ENCODE measurements at places on chromosomes 3 and 15. TPM values are rescaled to one million over a fixed set of nuclear protein-coding genes. Genes with fewer than 3 reads are reported as not detected.

DNA sequence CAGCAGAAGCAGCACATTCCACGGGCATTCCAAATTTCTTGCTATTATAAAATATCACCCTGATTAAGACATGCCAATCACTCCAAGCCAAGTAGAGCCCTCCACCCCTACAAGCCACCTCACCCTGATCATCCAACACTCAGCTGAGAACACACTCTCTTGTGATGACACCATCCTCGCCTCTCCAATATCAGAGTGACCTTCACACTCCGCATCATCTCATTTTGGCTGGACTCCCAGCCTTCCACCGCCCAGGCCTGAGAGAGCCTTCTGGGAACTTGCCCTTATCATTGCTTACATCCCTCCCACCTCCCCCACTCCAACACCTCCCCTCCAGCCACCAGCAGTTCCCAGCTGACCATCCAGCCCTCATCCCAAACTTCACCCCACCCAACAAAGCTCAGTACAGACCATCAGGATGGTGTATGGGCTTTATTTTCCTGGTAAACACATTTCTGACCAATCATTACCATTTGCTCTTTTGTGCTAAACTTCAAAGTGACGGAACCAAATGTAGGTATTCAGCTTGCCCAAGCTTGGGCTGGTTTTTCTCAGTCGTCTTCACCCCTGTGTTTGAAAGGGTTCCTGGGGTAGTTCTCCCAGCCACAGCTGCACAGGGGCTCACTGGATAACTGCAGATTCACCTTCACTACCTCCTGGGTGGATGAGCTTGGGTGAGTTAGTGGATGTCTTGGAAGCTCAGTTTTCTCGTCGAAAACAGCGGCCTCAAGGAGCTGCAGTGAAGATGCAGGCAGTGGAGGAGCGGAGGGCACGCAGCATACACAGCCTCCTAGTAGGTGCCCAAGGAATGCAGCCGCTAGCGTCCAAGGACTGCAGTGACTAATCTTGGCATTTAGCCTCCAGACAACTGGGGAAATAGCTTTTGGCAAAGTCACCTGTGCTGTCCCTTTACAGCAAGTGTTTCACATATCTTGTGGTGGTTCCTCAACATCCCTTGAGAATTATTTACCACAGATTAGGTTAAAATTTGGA is 115.1 kb downstream of the LIPC start:
- peak; percentile 61 for DNase-seq

The EIF3J gene
- total RNA-seq = 82.9 TPM

GRCh38 chr15:39411102-39411989 is 169.5 kb upstream of the THBS1 start:
- no peak for DNase-seq

DNA sequence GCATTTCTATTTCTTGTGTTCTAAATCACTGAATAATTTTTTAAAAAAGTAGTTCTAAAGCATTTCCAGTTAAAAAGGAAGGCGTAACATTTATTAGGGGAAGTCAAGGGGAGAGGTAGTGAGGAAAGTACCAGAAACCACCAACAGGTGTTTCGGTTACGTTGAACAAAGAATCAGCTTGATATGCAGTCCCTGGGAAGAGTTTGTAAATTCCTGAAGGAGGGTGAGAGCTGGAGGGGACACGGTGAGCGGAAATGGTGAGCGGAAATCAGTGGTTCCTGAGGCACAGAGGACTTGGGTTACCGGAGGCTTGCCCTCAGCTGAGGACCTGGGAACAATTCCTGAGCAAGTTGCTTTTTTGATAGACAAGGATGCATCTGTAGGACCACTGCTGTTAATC is 17.8 kb downstream of the MAP2K1 start:
- no peak for DNase-seq

GRCh38 chr3:185631508-185632206 is 45.6 kb downstream of the SENP2 start:
- DNase-seq = no peak

DNA sequence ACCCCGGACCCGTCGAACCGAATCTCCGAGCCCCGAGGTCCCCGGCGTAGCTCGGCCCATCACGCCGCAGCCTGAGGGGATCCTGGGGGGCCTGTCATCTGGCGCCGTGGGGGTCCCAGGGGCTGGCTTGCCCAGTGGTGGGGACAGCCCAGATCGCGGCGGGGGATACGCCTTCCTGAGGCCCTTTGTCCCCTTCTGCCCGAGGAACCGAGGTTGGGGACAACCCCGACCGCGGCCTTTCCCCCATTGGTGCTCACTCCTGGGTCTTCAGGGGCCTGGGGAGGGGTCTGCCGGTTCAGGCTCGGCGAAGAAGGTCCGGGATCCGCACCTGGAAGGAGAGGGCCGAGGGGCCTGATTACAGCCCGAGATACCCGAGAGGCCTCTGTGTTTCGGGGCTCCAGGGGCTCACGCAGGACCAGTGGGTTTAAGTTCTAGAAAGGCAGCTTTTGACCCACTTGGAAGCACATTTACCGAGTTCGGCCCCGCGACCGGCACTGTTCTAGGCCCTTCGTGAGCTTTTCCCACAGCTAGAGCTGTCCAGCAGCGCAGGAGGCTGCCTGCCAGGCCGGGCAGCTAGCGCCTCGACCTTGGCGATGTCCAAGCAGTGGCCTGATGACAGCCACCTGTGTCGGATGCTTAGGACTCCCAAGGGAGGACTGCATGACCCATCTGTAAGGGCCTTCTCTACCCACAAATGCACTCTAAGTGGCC is 504 bp downstream of the ABHD2 start:
- no peak for DNase-seq

DNA sequence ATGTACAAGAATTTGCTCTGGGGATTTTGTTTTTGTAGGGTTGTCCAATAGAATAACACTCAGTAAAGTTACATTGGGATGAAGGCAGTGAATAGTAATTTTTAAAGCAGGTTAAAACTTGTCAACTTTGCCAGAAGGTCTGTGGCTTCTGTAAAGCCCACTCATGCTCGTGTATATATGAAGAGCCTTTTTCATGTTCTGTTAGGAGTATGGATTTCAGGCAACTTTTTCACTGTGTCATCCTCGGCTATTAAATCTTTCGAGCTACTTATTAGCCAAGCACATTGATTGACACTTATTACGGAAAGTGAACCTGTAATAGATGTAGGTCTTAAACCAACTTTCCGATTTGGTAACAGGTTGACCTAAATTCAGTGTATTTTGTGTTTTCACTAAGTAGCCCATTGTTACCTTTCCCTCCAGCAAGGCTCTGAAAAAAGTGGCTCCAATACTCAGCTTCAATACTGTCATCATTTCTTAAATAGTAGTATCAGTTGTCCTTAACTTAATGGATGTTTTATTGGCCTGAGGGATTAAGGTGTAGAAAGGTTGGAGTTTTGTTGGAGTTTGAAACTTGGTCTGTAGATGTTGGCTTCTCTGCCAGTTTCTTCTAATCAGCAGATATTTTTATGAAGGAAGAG is 1.7 kb downstream of the PAK2 start:
- DNase-seq = no peak

- no peak for DNase-seq
These were observed 61.4 kb upstream of the TRPM1 start for GRCh38 chr15:31162721-31163510.
